Liver (tissue), 10 donors: ENCODE measurements at places on chromosomes 3 and 15. TPM values are rescaled to one million over a fixed set of nuclear protein-coding genes. Genes with fewer than 3 reads are reported as not detected.
A peak's percentile ranks its signal among the peaks of the same experiment; 100 is the strongest.

GRCh38 chr3:71662568-71662967 lies 62.6 kb downstream of the EIF4E3 start:
- no peak for DNase-seq

DNA sequence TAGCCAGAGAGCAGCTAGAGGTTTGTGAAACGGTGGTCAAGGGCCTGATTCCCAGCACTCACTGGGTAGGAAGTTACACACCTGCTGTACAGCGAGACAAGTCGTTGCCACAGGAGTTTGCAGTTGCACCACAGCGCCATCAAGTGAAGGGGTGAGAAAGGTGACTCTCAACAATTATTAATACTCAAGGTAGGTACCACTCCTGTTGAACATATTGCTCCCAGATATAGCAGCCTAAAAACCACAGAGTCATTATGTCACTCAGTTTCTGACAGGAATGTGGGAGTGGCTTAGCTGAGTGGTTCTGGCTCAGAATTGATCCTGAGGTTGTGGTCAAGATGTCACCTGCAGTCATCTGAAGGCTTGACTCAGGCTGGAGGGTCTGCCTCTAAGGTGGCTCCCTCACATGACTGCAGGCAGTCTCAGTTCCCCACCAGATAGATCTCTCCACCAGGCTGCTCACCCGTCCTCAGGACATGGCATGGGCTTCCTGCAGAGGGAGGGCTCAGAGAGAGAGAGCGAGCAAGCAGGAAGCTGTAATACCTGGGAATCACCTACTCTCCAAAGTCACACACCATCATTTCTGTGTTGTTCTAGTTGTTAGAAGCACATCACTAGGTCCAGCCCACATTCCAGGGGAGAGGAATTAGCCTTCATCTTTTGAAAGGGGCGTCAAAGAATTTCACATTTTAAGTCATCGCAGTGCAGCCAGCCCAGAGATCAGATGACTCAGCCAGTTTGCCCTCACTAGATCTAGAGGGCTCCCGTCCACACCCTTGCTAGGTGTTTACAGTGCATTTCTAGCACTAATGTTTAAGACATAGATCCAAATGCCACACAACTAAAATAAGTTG lies 17.0 kb upstream of the ANO10 start:
- peak; percentile 62 for DNase-seq

The SLC51B gene
- total RNA-seq, result 2.1 TPM

DNA sequence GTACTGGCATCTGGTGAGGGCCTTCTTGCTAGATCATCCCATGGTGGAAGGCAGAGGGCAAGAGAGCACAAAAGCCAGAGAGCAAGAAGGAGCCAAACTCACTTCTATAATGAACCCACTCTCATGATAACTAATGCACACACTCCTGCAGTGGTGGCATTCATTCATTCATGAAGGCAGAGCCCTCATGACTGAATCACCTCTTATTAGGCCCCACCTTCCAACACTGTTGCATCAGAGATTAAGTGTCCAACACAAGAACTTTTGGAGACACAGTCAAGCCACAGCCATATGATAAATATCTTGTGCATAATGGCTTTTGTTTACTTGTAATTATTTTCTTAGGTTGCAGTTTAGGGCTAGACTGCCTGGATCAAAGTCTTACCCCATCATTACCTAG lies 182.7 kb downstream of the TIGIT start:
- no peak for DNase-seq

The ZFYVE19 gene
- total RNA-seq, result 10.4 TPM
